ENCODE measurements at places on chromosomes 13 and 19.

GRCh38 chr19:55304279-55304978 is 20.6 kb downstream of the BRSK1 start:
- DNase-seq: peak; percentile 25

- no peak for DNase-seq
Measured at GRCh38 chr19:46000491-46001246, 5.4 kb downstream of the CCDC61 start.

DNA sequence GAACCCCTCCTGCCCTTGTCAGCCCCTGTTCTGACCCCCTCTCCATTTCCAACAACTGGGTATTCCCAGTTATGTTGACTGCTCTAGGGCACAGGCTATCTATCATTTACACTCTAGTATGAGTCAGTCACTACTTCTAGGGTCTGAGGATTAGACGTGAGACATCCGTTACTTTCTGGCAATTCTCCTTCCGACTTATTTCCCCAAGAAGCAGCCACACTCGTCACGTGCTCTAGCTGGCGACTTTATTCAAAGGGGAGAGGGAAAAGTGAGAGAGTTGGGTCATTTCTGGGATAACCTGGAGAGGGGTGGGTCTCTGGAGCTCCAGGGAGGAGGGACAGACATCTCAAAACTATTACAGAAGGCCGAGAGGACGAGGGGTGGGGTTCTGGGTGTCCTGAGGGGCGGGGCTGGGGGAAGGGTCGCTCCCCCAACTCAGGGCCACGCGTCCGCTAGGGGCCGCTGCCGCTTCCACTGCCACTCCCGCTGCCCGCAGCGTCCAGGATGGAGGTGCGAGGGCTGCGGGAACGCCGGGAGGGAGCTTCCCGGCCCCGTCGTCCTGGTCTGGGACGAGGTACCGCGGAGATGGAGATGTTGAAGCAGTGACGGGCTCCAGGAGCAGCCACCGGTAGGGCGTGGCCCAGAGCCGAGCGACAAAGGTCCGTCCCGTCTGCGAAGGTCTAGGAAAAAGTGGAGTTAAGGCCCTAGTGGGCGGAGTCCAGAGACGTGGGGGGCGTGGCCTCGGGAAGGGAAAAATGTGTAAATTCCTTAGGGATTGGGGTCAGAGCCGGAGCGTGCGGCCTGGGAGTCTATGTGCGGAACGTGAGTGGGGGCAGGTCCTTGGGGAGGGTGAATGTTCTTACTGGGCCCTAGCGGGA is 8.9 kb downstream of the RTBDN start:
- DNase-seq: no peak

DNA sequence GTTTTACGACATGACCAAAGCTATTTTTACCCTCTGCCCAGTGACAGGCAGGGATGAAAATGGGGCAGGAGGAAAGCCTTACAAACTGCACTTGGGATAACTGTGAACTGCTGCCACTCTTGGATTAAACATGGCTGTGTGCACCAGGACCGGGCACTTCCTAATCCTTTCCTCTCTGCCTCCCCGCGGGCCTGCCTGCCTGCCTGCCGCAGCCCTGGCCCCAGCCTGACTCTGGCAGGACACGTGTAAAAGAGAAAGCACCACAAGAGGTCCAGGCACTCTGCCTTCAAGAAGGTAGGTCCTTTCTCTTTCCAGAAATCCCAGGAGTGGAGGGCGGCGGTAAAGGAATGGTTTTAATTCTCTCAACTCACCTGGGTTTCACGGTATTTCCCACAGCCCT is 4.8 kb downstream of the TSHZ3 start:
- no peak for DNase-seq

- DNase-seq: peak; percentile 44
Measured at GRCh38 chr19:35248310-35249145, at the start of gene LSR. TSS of gene LSR (plus strand) at chr19:35249002. CDS start at chr19:35249023, 21 bp downstream.

DNA sequence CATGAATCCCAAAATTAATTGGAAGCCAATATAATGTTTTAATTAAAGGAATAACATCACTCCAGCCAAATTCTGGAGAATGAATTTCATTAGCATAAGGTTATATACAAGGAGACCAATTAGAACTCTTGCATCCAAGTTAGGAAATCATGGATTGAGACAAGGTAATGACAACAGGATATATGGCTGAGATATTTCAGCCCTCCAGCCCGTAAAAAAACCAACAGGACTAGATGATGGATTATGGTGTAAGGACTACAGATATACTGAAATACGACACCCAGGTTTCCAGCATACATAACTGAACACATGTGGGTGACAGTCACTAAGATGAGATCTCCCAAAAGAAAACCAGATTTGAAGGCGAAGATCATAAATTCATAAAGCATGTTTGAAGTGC is 56.5 kb downstream of the TSC22D1 start:
- DNase-seq: no peak

- no peak for DNase-seq
Measured at GRCh38 chr19:39434123-39435076, 1.3 kb downstream of the RPS16 start.

GRCh38 chr13:95420501-95420900 is 119.2 kb upstream of the ABCC4 start:
- no peak for DNase-seq

DNA sequence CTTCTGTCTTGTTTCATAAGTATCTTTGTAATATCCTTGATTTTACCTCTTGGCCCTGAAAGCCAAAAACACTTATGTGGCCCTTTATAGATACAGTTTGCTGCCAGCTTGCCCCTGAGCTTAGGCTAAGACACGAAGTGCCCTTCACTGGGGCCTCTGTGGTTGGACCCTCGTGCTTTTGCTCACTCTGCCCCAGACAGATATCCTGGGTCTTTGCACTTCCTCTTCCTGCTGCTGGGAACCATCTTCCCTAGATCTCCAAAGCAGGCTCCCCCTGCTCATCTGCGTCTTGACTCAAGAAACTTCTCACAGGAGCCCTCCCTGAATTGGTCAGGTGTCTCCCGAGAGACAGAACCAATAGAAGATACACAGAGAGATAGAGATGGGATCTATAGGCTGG is 2.0 kb upstream of the TNFSF14 start:
- DNase-seq: no peak

Measured in activated CD4-positive, alpha-beta T cell treated with anti-CD3 and anti-CD28 coated beads for 24 hours (primary cell).